ENCODE measurements at places on chromosomes 13 and 19.

GRCh38 chr13:31236211-31236786 is 36.5 kb downstream of the B3GLCT start:
- no peak for DNase-seq

- DNase-seq = no peak
These were observed 821 bp downstream of the ONECUT3 start for GRCh38 chr19:1754018-1754635.

DNA sequence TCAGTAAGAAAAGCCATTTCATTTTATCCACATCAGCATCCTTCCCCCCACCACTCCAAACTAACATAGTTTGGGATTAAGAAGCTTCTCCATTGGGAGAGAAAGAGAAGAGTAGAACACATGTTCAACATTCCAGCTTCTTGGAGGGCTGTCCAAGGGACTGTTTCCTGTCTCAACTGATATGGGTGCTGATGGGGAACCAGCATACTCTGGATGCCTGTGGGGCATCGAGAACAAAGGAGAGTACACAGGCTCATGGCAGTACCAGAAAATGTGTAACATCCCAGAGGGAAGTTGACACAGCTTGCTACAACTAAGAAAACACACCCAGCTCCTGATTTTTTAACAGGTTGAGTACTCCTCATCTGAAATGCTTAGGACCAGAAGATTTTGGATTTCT is 24.7 kb downstream of the SUCLA2 start:
- DNase-seq = no peak

DNA sequence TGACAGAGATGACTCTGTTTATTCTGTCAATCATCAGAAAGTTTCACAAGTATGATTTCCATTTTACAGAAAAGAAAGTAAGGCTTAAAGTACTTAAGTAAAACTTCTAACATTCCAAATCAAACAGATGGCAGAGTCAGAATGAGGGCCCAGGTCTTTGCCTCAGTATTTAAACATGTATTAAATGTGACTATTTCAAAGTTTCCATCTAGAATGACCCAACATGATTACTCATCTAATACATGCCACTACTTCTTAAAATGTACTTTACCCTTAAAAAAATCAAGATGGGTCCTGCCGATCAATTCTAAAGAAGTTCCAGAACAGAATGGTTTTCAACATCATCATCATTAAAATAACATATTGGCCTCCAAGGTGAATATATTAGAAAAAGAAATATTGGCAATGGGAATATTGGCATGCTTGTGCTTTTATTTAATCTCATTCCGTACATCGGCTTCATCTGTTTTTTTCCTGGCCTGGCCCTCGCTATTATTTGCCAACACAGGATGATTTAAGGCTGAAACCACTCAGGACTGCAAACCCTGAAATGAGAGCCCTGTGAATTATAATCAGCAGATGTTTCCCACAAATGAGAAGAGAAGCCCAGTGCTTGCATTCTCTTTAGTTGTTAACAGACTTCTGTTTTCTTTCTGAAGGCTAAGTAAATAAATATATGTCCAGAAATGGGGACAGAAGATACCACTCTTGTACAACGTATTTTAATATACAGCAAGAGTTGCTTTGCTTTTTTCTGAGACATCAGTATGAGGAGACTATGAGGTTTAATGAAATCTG is 340.0 kb downstream of the DNAJC15 start:
- no peak for DNase-seq

GRCh38 chr19:3263866-3264265 is 39.4 kb downstream of the CELF5 start:
- no peak for DNase-seq
